Immature natural killer cell (primary cell): ENCODE measurements at places on chromosomes 4 and X. TPM values are rescaled to one million over a fixed set of nuclear protein-coding genes. Genes with fewer than 3 reads are reported as not detected.

Gene HPSE
- 2.5 TPM for polyA plus RNA-seq

Gene PNMA6A
- not detected for polyA plus RNA-seq

Gene CFI
- not detected for polyA plus RNA-seq

Gene CT45A10
- not detected for polyA plus RNA-seq

Gene AMTN
- polyA plus RNA-seq, result not detected

Gene NCBP2L
- not detected for polyA plus RNA-seq

Gene PABPC4L
- not detected for polyA plus RNA-seq

Gene RNF150
- not detected for polyA plus RNA-seq

Gene CT55
- not detected for polyA plus RNA-seq

Gene TMEM156
- 16.3 TPM for polyA plus RNA-seq

Gene FGF2
- not detected for polyA plus RNA-seq

Gene ARX
- not detected for polyA plus RNA-seq

Gene CENPVL1
- not detected for polyA plus RNA-seq

Gene BEX2
- polyA plus RNA-seq, result 38.2 TPM

Gene TRMT44
- 15.6 TPM for polyA plus RNA-seq

Gene FATE1
- polyA plus RNA-seq, result not detected

Gene TLR6
- polyA plus RNA-seq, result 1.9 TPM

Gene HS3ST1
- not detected for polyA plus RNA-seq

Gene RAPGEF2
- 1.7 TPM for polyA plus RNA-seq

Gene ANOS1
- polyA plus RNA-seq, result not detected

Gene BANK1
- polyA plus RNA-seq, result 1.4 TPM

Gene LINC00632
- polyA plus RNA-seq, result not detected

Gene ADAMTS3
- polyA plus RNA-seq, result not detected
